Activated CD4-positive, CD25-positive, alpha-beta regulatory T cell (primary cell): ENCODE measurements at places on chromosomes 6 and 20.

GRCh38 chr20:15060265-15061060, 723.1 kb upstream of the FLRT3 start:
- DNase-seq: no peak

GRCh38 chr6:158122048-158122447, 46.0 kb downstream of the SERAC1 start:
- no peak for DNase-seq

DNA sequence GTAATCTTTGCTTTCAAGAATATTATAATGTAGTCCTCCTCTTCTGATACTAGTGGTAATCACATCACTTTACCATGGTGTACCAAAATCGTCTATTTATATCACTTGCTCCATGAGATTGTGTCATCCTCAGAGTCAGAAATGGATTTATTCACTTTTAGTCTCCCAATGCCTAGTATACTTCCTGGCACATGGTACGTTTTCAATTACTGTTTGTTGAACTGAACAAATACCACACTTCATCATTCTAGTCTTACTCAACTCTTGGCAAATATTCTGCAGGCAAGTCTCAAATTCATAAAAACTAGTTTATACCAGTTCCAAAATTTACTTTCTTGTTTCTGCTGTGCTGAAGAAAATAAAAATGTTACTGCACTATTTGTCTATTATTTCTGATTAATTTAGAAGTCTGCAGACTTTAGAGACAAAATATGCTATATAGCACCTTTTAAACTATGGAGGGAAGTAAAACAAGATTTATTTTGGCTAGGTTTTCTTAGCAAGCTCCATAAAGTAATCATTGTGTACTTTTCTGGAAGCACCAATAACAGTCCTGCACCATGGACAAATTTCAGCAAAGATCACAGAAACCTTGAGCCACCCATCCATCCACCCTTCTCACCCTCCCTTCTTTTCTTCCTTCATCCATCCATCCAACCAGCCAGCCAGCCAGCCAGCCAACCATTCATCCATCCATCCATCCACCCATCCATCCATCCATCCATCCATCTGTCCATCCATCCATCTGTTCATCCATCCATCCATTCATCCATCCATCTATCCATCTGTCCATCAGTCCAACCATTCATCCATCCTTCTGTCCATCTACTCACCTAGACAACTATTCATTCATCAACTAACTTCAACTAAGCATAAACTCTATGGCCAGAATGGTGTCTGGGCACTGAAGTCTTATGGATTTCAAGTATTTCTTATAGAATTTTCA, 102.1 kb upstream of the STMND1 start:
- no peak for DNase-seq

DNA sequence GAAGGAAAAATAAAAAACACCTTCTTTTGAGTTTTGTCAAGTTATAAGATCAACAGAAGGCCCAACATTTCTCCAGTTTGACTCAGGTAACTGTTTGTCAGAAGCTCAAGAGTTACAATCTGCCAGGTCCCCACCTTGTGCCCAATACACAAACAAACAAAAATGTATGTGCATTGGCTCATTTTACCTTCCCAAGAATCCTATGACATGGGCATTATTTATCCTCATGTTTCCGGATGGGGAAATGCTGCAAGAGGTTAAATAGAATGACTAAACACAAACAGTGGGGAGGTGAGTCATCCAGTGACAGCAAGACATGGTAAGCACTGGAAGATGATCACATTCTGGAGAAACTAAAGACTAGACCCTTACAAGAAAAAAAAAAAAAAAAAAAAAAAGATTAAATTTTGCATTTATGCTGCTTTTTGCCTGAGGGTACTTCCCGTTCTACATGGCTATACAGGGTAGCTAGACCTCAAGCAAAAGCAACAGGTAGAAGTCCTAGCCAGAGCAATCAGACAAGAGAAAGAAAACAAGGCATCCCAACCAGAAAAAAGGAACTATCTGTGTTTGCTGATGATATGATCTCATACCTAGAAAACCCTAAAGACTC, 23.6 kb upstream of the ANKRD60 start:
- DNase-seq: no peak

DNA sequence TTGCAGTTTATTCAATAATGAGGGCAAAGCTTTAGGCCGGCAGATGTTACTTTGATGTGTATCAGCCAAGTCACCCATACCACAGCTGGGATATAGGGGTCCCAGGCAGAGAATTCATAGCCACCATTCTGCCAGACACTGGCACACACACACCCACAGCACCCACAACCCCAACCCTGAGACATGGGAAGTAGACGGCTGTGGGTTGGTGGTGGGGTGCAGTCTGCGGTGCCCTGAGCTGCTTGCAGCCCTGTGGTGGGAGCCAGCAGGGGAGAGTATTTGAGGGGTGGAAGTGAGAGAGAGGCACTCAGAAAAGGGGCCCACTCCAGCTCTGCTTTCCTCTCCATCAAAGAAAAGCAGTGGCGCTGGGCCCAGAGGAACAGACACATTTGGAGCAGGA, 125.3 kb downstream of the FOXO3 start:
- DNase-seq: no peak

DNA sequence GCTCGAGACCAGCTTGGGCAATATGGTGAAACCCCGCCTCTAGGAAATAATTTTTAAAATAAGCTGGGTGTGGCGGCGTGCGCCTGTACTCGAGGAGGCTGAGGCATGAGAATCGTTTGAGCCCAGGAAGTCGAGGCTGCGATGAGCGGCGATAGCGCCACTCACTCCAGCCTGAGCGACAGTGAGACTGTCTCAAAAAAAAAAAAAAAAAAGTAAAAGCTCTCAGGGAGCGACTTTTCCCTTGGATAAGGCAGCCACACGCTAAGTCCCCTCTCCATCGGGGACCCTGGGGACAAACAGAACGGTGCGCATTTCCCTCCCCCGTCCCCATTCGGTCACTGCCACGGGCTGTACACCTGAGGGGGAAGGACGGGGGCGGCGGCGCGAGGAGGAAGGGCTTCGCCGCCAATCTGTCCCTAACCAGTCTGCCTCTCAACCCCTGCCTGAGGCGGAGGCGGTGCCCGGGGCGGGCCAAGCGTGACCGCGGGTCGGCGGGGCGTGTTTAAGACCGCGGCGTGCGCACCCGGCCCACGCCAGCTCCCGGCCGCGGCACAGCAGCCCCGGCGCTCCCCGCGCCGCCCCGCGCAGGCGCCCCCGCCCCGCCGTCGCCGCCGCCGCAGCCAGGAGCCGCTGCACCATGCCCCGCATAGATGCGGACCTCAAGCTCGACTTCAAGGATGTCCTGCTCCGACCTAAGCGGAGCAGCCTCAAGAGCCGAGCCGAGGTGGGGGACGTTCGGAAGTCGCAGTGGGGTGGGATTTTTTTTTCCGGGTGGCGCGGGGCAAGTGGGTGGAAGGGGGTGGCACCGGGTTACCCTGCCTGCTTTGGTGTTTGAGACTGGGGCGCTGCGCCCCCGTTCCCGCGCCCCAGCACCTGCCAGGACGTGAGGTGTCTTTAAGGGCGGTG, at the start of gene GMPR:
GMPR (plus strand) TSS at position 531 of the 906 bp plus-strand sequence; CDS start at position 638, 107 bp downstream.
- peak; percentile 28 for DNase-seq

GRCh38 chr6:43219119-43219518, 10.2 kb downstream of the DNPH1 start:
- DNase-seq: no peak

- DNase-seq: no peak
Observed at GRCh38 chr6:30544666-30545272, 11.5 kb downstream of the GNL1 start.

DNA sequence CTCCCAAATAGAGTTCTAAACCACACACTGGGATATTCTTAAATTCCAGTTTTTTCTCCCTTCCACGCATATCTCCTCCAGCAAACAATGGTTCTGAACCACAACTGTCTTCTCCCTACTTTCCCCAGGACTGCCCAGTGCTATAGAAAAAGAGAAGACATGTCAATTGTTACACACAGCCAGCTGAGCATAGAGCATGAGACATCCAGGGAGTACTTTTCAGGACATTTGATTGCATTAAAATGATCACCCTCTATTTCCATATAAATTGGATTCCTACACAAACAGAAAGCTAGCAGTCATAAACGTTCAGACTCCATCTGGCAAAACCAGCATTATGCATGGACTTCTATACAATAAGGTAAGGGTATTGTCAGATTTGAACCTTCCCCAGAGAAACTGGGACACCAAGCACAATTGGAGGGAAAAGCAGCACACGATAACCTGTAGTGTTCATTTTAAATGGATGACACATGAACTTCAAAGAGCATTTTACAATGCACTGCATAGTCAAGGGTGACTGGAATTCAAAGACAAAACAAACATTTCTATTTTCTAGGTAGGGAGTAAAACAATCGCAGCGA, 93.1 kb upstream of the HEY2 start:
- DNase-seq: no peak

- DNase-seq: no peak
Observed at GRCh38 chr6:167739721-167740475, 86.8 kb upstream of the AFDN start.

- no peak for DNase-seq
Observed at GRCh38 chr6:128487055-128487454, 33.3 kb downstream of the PTPRK start.

DNA sequence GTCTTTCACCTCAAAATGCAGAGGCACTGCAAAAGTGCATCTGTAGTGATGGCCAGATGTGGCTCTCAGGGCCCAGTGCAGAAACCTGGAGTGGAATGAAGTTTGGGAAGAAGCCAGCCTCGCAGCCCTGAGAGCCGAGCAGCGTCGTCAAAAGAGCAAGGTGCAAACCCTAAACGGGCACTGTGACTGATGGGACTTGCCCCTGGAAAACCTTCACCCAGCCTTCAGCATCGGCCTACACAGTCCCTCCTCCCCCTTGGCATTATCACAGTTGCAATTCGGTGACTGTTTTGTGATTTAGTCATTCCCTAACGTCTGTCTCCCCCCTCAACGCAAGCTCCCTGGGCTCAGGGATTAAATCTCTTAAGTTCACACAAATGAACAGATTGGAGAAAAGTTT, 38.6 kb downstream of the TAF4 start:
- DNase-seq: no peak

DNA sequence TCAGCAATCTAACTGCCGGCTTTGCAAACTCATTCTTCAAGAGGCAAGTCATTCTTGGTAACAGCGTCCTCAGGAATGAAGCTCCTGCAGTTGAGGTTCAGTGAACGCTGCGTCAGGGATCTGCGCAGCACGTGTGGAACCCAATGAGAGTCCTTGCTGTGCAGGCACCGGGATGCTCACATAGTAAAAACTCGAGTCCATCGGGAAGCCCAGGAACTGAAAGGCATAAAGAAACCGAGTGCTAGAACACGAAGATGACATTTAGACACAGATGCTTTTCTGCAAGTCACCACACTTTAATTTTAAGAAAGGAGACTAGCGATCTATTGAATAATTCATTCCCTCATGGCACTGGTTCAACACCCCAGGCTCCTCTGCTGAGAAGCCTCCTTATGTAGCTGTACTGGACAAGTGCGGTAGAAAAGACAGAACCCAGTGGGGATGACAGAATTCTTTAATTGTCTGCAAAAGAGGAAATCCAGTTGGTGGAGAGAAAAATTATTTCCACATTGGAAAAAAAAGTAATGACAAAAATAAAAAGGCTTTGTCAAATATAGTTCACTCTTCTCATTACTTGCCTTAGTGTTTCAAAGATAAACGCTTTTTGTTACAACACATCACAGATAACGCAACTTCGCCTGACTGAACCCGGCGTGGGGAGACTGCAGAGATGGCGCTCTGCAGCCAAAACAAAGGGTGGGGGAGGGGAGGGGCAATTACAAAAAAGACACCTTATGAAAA, 1.9 kb upstream of the AFDN start:
- DNase-seq: no peak

DNA sequence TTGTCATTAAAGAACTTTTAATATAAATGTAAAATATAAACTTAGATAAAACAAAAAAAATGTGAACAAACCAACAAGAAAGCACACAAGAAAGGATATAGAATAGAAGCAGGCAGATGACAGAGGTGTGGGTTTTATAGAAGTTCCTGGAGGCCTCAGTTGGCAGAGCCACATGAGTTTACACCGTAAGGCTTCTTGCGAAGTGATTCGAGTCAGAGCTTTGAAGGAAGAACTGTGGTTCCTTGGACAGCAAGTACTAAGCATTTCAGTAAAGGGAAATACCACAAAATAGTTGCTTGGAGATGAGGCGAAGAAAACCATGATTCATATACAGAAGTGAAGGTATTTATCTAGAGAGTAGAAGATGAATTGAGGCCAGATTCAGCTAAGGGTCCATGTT, 207.9 kb upstream of the EYA4 start:
- DNase-seq: no peak

- DNase-seq: no peak
Observed at GRCh38 chr20:22204801-22205200, 379.6 kb downstream of the FOXA2 start.

DNA sequence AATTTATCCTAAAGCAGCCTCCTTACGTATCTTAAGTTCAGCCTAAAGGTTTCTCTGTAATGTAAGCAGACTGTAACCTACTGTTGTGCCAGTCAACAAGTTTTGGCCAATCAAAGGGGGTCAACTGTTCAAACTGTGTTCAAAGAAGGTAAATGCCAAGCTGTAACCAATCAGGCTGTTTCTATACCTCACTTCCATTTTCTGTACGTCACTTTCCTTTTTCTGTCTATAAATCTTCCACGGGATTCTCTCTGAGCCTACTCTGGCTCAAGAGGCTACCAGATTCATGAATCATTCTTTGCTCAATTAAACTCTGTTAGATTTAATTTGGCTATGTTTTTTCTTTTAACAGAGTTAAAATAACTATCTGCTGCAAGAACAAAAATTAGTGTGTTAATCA, 5.1 kb upstream of the CALHM6 start:
- DNase-seq: no peak

GRCh38 chr6:7165002-7165889, 57.5 kb downstream of the RREB1 start:
- no peak for DNase-seq

DNA sequence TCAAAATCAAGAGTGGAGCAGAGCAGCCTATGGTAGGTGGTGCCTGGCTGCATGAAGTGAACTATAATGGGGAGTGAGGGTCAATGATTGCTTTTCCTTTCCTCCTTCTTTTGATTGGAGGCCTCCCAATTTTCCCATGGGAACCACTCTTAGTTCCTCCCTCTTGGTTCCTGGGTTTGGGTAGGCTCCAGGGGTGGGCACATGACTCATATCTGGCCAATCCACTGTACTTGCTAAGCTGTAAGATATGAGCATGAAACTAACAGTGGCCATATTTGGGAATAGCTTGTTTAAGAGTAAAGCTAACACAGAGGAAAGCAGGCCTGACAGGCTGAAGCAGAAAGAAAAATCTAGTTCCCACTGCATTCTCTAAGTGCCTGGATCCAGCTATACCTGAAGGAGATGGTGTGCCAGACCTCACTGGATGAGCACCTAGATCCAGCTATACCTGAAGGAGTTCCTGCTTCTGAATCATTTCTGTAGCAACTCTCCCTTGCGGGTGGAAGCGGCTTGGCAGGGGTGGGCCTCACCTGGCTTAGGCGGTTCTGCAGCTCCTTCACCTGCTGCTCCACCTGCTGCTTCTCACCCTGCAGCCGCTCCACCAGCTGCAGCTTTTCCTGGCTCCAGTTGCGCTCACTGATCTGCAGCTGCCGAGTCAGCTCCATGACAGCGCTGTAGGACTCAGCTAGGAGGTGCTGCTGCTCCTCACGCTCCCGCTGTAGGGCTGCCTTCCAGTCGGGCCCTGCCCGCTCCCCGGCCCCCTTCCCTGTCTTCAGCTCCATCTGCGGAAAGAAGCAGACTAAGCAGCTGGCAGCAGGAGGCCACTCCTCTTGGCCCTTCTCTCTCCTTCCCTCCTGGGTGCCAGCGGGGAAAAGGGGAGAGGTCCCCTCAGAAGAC, 29.0 kb upstream of the DSN1 start:
- DNase-seq: no peak
